M059J (cell line): ENCODE measurements at places on chromosomes 2 and 18. TPM values are rescaled to one million over a fixed set of nuclear protein-coding genes. Genes with fewer than 3 reads are reported as not detected.
A peak's percentile ranks its signal among the peaks of the same experiment; 100 is the strongest.

Gene CAVIN2
- 0.64 TPM in 1 of 2 replicates, not detected in the other for total RNA-seq

Gene INPP4A
- 10.2 and 14.3 TPM in 2 replicates for total RNA-seq

Gene KIDINS220
- 15.0 and 17.5 TPM in 2 replicates for total RNA-seq

Gene KLHL41
- total RNA-seq, result not detected in 2 replicates

GRCh38 chr18:26487437-26487836 lies 60.9 kb downstream of the KCTD1 start:
- peak; percentile 38 for DNase-seq

- peak; percentile 79 for DNase-seq
These were observed 6.3 kb upstream of the CCNT2 start for GRCh38 chr2:134912361-134912760.

GRCh38 chr2:199862788-199863187 lies 11.8 kb upstream of the FTCDNL1 start:
- peak; percentile 7 for DNase-seq

DNA sequence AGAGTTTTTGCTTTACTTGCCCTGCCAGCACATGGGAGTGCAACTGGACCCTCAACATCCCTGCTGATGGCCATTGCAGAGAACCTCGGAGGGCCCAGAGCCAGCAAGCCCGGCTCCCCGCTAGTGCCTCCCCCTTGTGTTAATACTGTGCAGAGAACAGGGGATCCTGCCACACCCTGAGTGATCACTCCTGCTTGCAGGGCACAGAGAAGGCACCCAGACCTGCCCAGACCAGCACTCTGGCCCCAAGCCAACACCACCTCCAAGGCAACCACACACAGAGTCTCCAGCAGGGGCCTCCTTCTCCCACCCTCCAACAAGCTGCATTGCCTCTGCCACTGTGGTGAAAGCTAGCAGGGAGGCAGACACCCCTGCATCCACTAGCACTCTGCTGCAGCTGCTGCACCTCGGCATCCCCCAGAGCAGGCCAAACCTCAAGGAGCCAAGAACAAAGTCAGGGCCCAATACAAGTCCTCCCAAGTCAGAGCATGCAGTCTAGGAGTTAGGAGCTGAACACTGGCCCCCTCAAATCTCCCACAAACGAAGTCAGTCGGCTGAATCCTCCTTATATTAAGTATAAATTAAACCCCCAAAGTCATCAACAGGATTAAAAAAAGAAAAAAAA lies 157.7 kb downstream of the CCDC178 start:
- no peak for DNase-seq
